ENCODE measurements at places on chromosomes 16 and 17.
A peak's percentile ranks its signal among the peaks of the same experiment; 100 is the strongest.

GRCh38 chr16:72829846-72830775 is 217.8 kb downstream of the ZFHX3 start:
- peak; percentile 48 for DNase-seq

DNA sequence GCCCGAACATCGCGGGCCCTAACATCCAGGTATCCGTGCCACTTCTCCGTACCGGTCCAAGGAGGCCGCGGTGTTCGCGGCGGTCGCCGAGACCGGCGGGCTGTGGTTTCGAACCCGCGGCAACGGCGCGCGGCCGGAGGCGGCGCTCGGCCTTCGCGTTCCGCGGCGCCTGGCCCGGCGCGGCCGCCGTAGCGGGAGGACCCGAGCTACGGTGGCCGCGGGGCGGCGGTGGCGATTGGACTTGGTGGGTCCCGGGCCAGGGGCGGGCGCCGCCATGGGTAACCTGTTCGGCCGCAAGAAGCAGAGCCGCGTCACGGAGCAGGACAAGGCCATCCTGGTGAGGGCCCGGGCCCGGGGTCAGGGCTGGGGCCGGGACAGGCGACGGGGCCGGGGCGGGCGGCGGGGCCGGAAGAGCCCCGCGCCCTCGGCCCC is at the start of gene CHMP6:
Gene CHMP6 (plus strand): TSS at position 197 of the 432 bp plus-strand sequence. CDS start 78 bp downstream, at position 275.
- DNase-seq, result peak; percentile 92

DNA sequence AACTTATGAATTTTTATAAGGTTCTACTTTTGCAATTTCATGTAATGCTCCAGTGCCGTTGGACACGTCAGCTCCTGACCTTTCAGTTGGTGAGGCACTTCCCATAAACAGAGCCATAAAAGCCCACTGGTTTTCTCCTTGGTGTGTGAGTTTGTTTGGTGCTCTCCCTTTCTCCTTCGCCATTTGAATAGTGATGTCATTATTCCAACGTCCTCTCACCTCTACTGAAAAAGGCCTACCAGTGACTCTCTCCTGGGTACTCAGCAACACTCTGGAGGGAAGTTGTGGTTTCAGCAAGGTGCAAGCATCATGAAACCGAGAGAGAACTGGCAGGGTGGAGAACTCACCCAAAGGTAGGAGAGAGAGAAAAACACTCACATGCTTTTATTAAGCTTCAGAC is 29.6 kb upstream of the HNF1B start:
- no peak for DNase-seq

- peak; percentile 47 for DNase-seq
These were observed 29.4 kb downstream of the OR1D5 start for GRCh38 chr17:3033741-3034577.

- peak; percentile 93 for DNase-seq
These were observed 32.9 kb downstream of the KSR1 start for GRCh38 chr17:27489045-27489715.

- peak; percentile 49 for DNase-seq
These were observed 2.8 kb downstream of the IRX5 start for GRCh38 chr16:54933281-54934011.

DNA sequence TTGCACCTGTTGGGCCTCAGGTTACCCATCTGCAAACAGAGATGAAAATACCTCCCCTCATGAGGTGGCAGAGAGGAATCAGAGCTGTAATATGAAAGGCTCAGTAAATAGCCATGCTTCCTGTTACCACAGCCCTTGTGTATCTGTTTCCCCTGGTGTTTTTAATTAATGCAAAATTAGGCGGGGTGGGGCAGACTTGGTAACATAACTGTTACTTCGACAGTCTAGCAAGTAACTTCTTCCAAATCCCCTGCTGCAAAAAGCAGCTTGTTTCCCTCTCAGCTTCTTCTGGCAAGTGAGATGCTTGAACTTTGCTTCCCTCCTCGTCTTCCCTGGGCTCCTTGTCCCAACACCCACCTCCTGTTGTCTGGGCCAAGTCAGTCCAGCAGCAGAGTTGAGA is 381.5 kb downstream of the CPPED1 start:
- DNase-seq, result no peak

DNA sequence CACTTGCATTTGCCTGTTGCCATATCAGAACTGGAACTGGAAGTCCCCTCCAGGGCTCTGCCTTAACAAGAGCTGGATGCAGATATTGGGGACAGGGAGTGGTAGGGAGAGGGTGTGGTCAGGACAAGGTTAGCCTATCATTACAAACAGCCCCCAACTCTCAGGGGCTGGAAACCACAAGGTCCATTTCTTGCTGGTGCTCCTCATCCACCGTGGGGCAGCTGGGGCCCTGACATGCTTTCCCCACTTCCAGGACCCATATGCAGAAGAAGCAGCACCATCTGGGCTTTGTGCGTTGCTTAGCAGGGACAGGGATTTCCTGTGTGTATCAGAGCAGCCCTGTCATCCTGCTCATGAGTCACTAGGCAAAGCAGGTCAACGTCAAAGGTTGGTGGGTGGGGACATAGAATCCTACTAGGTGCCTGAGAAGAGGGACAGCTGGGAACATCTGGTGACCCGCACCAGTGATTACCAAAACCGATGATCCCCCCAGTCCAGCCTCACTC is 26.9 kb downstream of the RGS9 start:
- peak; percentile 18 for DNase-seq

DNA sequence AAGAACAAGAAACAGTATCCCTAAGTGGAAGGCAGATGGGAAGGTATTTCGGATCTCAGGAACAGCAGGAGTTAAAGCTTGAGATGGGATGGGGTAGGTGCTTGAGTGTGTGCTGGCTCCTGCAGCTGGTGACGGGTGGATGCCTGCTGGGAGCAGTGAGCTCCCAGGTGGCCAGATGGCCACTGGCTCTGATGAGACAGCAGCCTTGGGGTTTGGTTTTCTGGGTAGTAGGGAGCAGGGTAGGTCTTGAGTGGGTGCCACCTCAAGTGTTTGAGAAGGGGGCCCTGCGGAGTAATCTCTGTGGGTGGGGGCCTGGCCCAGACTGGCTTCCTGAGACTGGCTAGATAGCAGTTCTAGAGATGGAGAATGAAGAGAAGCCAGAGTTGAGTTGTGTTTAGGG is 10.3 kb downstream of the EPN2 start:
- no peak for DNase-seq
